Lung microvascular endothelial cell (primary cell): ENCODE measurements at places on chromosomes 4 and X. TPM values are rescaled to one million over a fixed set of nuclear protein-coding genes. Genes with fewer than 3 reads are reported as not detected.

The TKTL2 gene
- not detected in 2 replicates for total RNA-seq

The SRPX2 gene
- total RNA-seq = 8.1 and 8.3 TPM in 2 replicates

The ADGRL3 gene
- total RNA-seq = 0.87 and 1.6 TPM in 2 replicates

The IL1RAPL2 gene
- total RNA-seq = not detected in 2 replicates

The POU3F4 gene
- total RNA-seq = not detected in 2 replicates

The MMRN1 gene
- total RNA-seq = 1,427 and 4,891 TPM in 2 replicates

The FAM236B gene
- total RNA-seq = not detected in 2 replicates

The SMIM31 gene
- not detected in 2 replicates for total RNA-seq

The RAB9B gene
- total RNA-seq = 0.60 and 0.65 TPM in 2 replicates

The FOXR2 gene
- total RNA-seq = not detected in 2 replicates

The SLC2A9 gene
- total RNA-seq = 0.65 and 0.79 TPM in 2 replicates

The FSTL5 gene
- under 0.01 TPM in 1 of 2 replicates, not detected in the other for total RNA-seq

The ERVMER34-1 gene
- total RNA-seq = under 0.01 TPM in 1 of 2 replicates, not detected in the other

The FRAS1 gene
- total RNA-seq = 0.20 and 0.65 TPM in 2 replicates

The FDCSP gene
- total RNA-seq = not detected in 2 replicates

The TREX2 gene
- total RNA-seq = 4.4 and 7.7 TPM in 2 replicates

The LEF1 gene
- 0.20 TPM in 1 of 2 replicates, not detected in the other for total RNA-seq

GRCh38 chrX:68930542-68931317 lies 101.9 kb downstream of the EFNB1 start:
- no peak for DNase-seq

DNA sequence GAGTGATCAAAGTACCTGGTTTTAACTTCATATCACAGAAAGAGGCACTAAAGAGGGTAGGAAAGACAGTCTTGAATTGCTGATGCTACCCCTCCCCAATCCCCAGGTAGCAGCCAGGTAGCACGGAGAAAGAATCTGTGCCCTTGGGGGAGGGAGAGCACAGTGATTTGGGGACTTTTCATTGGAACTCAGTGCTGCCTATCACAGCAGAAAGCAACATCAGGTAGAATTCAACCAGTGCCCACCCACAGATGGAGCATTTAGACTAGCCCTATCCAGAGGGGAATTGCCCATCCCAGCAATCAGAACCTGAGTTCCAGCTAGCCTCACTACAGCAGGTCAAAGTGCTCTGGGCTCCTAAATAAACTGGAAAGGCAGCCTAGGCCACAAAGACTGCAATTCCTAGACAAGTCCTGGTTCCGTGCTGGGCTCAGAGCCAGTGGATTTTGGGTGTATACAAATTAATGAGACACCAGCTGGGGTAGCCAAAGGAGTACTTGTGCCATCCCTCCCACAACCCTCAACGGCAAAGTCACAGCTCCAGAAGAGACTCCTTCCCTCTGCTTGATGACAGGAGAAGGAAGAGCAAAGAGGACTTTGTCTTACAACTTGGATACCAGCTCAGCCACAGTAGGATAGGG lies 228.1 kb downstream of the THOC2 start:
- DNase-seq = no peak

- DNase-seq = no peak
These were observed 136.8 kb downstream of the ADAM29 start for GRCh38 chr4:175054980-175055379.

GRCh38 chr4:64796581-64796980 lies 387.3 kb upstream of the TECRL start:
- DNase-seq = no peak

GRCh38 chr4:3524349-3524748 lies 7.9 kb downstream of the LRPAP1 start:
- DNase-seq = no peak

DNA sequence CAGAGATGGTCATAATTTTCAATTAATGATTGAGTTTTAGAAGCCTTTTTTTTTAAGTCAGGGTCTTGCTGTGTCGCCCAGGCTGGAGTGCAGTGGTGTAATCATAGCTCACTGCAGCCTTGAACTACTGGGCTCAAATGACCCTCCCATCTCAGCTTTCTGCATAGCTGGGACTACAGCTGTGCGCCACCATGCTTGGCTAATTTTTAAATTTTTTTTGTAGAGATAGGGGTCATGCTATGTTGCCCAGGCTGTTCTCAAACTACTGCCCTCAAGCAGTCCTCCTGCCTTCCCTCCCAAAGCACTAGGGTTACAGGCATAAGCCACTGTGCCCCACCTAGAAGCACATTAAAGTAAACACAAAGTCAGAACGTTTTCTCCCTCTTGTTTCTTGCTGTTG lies 51.7 kb downstream of the HTT-AS start:
- no peak for DNase-seq

- no peak for DNase-seq
These were observed 990.2 kb downstream of the STPG2 start for GRCh38 chr4:97153042-97153441.

GRCh38 chrX:136549226-136549625 lies 17.2 kb downstream of the VGLL1 start:
- DNase-seq = no peak

GRCh38 chr4:138757432-138757831 lies 258.1 kb upstream of the NOCT start:
- no peak for DNase-seq

DNA sequence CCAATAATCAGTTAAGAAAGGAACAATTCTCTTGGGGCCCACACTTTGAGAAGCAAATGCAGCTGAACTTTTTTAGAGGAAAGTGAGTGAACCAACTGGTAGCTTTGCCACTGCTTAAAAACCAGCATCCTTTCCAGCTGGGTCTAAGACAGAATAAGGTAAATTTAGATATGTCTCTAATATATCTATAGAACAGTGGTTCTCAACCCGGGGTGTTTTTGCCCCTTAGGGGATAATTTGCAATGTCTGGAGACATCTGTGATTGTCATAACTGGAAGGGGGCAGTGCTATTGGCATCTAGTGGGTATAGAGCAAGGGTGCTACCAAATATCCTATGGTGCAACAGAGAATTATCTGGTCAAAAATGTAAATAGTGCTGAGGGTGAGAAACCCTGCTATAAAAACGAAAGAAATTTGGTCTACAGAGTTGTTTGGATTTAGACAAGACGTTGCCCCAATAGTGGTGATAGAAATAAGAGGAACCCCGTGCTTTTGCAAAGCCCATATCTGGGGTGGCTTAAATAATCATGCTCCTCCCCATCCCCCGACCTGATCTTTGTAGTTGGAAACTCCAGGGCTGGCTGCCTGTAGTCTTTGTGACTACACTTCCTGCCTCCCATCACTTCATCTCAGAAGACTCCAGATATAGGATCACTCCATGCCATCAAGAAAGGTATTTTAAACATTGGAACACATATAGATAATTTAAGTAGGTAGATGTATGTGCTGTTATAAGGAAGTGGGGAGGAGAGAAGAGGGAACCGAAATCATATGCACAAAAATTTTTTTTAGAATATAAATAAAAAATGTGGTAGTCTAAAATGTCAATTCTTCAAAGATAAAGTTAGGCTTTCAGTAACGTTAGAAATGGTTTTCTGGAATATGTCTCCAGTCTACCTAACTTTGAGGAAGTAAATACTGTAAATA lies at the start of gene TLR7:
TLR7 (plus strand) TSS at position 622 of the 927 bp plus-strand sequence. CDS start 507 bp downstream, outside the sequence.
- DNase-seq = no peak

DNA sequence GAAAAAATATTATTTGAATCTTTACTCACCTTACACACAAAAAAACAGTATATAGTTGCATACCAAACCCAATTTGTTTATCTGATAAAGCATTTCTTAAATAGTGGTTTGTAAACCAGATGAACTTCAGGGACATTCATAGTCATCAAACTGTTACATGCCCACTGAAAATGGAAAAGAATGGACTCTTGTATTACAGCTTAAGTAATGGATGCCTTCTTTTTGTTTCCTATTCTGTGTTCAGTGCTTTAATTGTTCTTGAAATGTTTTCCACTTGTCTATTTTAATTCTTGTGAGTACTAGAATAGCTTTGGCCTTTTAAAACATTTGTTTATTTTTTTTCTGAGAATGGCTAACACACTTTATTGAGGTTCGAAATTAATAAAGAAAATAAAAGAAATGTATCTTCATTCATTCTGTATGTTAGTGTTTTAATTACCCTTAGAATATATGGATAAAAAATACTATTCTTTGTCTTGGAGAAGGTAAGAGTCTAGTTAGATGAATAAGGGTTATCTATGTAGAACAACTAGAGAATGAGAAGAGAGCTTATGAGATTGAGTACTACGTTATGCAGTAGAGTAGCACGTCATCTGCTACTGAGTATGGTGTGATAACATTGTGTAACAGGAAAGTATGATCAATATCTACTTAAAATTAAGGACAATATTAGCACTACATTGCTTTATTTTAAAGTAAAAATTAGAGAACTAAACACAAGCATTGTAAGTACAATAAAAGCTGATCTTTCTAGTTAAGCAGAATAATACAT lies 9.9 kb downstream of the CPEB2 start:
- no peak for DNase-seq

DNA sequence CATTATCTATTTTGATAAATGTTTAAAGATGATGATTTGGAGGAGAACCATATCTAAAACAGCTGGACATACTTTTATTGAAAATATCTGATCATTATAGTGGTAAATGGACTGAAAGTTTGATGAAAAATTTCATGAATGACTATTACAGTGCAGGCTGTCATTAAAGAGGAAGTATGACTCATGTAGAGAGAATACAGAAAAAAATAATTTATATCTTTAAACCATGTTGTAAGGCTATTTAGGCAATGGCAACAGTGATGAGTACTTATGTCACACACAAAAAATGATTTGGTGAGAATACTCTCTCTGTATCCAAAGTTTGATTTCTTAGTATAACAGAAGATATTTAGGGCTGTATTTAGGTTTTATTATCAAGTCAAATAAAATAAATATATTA lies 3.9 kb upstream of the GLRB start:
- peak; percentile 39 for DNase-seq

DNA sequence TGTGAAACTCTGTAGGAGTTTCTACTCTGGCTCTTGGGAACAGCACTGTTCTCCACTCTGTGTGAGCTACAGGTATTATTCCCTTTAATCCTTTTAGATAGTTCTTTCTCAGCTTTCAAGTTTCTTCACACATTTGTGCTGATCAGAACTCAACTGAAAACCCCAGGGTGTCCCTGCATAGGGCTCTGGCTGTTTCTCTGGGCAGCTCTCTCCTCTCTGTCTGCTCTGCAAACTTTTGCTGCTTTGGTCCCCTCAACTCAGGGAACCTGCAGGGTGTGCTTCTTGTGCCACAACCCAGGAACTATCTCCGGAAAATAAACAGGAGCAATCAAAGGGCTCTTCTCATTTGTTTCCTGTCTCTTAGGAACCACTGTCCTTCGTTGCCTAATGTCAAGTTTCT lies 196.6 kb upstream of the GABRA2 start:
- no peak for DNase-seq

DNA sequence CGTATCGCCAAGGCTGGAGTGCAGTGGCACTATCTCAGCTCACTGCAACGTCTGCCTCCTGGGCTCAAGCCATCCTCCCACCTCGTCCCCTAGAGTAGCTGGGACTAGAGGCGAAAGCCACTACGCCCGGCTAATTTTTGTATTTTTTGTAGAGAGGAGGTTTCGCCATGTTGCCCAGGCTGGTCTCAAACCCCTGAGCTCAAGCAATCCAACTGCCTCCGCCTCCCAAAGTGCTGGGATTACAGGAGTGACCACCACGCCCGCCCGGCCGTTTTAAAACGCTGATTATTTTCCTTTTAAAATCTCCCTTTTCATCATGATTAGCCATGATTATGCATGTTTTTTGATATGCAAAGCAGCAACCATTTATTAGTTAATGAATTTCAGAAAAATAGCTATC lies 2.2 kb downstream of the N4BP2 start:
- DNase-seq = no peak
